ENCODE measurements at places on chromosomes 5 and 9. TPM values are rescaled to one million over a fixed set of nuclear protein-coding genes. Genes with fewer than 3 reads are reported as not detected.

DNA sequence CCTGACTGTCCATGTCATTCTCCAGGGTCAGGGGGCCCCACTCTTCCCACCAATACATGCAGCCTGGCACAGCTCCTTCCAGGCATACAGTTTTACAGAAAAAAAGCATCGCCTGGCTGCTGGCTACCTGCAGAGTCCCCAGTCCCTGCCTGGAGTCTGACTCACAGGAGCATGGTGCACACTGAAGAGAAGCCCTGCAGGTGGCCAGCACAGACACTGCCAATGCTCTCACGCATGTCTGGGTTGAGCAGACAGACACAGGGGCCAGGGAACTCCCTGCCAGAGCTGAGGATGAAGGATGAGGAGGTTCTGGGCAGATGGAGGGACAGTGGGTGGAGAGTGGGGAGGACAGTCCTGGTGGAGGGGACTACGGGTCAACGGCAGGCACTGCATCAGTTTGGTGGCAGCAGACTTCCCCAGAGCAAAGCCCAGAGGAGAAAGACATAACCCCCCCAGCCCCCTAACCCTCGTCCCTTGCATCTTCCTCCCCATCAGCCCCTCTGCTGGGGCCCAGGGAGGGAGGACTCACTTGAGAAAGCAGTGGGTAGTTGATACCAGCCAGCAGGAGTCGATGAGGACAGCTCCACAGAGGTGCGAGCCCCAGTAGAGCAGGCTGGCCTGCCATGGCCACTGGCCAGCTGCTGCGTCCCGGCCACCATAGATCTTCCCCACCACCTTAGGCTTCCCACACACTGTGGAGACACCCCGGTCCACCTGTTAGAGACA lies 72.9 kb upstream of the SPTLC1 start:
- DNase-seq = no peak

MATR3 gene
- 116 TPM for total RNA-seq

DNA sequence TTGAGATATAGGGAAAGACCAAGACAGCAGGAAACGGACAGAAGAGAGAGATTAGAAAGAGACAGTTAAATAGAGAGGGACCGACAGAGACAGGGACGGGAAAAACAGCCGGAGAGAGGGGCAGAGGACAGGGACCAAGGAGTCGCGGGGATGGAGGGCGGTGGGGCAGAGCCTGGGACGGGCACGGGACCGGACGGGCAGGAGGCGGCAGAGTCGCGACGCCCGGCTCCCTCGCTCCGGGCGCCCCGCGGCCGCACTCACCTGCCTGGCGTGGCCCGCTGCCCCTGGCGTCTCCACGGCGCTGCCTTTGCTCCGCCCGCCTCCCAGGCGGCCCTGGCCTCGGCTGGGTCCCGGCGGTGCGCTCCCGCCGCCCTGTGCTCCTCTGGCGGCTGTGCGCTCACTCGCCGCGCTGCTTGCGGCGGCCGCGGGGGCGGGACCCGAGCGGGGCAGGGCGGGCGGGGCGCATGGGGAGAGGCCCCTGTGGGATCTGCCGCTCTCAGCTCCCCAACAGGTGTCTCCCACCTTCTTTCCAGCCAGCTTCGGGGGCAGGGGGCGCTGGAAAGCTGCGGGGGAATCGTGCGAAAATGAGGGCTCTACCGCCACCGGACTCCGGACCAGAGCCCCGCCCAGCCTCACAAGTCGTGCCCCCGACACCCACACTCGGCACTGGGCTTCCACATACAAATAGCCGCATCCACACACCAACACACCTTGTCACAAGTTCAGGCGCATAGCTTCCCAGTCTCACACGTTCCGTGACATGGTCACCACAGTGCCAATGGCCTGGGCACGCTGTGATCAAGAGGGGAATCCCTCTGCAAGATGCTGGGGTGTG lies at the start of gene ARID3C:
ARID3C (minus strand) TSS at position 411 of the 835 bp plus-strand sequence. CDS start 1,052 bp downstream, outside the sequence.
- DNase-seq = no peak

DNA sequence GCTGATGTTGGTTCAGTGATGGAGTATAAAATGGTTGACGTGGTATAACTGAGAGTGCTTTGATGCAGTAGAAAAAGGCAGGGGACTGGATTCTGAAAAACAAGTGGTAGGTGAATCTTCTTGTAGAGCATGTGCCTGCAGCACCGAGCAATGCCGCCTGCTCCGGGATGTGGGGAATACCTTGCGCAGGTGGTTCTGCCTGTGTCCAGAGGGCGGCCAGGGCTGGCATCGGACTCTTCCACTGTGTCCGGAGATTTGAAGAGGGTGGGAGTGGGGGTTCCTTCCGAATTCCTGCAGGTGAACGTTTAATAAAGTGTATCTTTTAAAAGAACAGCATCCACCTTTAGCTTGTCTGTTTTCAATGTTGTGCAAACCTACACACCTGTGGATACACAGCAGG lies 238.0 kb downstream of the FANCC start:
- no peak for DNase-seq

GRCh38 chr5:113507601-113508000 lies 5.9 kb upstream of the YTHDC2 start:
- DNase-seq = no peak

DNA sequence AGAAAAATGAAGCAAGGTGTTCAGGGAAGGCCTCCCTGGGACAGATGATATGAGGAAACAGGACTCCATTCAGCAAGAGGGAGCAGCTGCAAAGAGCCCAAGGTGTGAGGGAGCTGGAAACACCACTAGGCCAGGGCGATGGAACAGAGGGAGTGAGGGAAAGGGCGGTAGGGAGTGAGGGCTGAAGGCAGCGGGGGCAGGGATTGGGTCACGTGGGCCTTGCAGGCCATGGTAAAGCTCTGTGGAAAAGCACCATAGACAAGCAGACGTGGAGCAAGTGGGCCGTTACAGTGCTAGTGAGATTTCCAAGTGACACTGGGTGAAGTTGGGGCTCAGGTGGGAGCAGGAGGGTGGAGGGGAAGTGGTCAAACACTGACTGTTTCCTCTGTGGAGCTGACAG lies 10.8 kb upstream of the PRRC1 start:
- DNase-seq = no peak

- DNase-seq = no peak
Observed at GRCh38 chr9:2228132-2228531, 213.0 kb downstream of the SMARCA2 start.

DNA sequence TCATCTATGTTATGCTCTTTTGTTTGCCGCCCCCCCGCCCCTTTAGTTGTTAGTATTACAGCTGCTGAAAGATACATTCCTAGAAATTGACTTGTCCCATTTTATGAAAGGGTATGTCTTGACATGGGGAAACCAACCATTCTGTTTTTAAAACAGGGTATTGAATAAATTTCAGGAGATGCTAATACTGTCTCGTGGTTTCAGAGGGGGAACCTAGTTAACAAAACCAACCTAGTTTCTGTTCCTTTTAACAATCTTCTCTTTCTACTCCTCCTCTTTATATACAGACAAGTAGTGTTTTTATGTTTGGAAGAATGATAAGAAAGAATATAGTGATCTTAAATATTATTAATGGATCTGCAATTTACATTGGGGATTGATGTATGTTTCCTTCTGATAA lies 3.5 kb downstream of the PIP5K1B start:
- no peak for DNase-seq

TEX48 gene
- total RNA-seq = not detected

TMEM252 gene
- total RNA-seq = not detected

GRCh38 chr5:61298580-61298979 lies 33.5 kb upstream of the ZSWIM6 start:
- no peak for DNase-seq

FLT4 gene
- 11.6 TPM for total RNA-seq

GRCh38 chr9:5718296-5719032 lies 89.6 kb downstream of the RIC1 start:
- no peak for DNase-seq

GRCh38 chr9:128394379-128395168 lies 23.4 kb downstream of the URM1 start:
- no peak for DNase-seq

- no peak for DNase-seq
Observed at GRCh38 chr9:68546596-68547390, 6.1 kb upstream of the TMEM252 start.

- DNase-seq = no peak
Observed at GRCh38 chr5:145982572-145983318, 46.4 kb downstream of the SH3RF2 start.

DNA sequence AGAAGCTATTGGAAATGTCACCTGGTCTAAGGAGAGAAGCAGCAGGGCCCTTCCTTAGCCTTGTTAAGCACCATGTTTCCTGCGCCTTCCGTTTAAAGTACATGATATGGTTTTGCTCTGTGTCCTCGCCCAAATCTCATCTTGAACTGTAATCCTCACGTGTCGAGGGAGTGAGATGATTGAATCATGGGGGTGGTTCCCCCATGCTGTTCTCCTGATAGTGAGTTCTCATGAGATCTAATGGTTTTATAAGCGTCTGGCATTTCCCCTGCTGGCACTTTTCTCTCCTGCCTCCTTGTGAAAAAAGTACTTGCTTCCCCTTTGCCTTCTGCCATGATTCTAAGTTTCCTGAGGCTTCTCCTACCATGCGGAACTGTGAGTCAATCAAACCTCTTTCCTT lies 49.7 kb downstream of the PRDM6 start:
- no peak for DNase-seq

GPR21 gene
- not detected for total RNA-seq

DNA sequence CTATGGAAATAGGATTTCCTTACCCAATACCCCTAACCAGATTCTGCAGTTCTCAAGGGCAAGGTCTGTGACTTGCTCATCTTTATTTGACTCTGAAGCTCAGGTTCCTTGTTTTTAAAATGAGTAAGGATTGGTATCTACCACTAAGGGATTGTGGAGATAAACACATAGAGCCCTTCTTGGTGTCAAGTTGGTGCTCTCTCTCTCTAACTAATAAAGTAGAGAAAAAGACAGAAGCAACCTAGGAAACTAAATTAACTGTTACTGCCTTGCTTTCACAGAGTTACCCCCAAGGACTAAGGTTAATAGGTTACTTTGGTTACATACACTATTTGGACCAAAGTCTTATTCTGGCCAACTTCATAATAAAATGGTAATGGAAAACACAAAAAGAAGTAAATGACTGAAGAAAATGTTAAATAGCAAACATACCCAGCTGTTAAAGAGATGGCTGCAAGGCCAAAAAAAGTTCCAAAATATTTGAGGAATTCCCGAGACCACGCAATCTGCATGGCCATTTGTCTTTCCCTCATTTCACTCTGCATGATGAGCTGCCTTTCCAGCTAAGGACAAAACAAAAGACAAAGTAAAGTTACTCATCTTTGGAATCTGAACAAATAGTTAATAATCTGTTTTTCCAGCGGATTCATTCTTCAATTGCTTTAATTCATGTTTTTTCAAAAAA lies 21.8 kb upstream of the RLN1 start:
- DNase-seq = no peak

GRCh38 chr5:126875303-126875785 lies 98.4 kb downstream of the LMNB1 start:
- no peak for DNase-seq

SPINK1 gene
- total RNA-seq = not detected

DNA sequence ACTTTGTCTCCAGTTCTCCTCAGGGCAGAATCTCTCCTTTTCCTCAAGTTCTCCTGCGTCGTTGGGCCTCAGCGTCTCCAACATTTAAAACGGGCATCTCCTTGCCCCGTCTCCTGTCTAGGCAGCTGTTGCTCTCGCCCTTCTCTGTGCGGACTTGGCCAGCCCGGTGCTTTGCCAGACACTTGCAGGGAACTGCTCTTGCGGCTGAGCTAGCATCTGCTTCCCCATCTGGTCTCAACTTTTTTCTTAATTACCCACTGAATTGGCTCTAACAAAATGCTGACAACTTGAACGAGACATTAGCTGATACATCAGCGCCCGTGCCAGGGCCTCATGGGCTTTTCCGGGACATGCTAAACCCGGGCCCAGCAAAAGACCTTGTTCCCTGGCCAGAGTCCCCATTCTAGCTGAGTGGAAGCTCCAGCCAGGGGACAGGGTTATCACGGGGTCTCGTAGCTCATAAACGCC lies 25.1 kb downstream of the ZNF618 start:
- DNase-seq = no peak

GRCh38 chr5:154794525-154795234 lies 39.5 kb downstream of the LARP1 start:
- no peak for DNase-seq

HSPB3 gene
- total RNA-seq = 0.49 TPM

DNA sequence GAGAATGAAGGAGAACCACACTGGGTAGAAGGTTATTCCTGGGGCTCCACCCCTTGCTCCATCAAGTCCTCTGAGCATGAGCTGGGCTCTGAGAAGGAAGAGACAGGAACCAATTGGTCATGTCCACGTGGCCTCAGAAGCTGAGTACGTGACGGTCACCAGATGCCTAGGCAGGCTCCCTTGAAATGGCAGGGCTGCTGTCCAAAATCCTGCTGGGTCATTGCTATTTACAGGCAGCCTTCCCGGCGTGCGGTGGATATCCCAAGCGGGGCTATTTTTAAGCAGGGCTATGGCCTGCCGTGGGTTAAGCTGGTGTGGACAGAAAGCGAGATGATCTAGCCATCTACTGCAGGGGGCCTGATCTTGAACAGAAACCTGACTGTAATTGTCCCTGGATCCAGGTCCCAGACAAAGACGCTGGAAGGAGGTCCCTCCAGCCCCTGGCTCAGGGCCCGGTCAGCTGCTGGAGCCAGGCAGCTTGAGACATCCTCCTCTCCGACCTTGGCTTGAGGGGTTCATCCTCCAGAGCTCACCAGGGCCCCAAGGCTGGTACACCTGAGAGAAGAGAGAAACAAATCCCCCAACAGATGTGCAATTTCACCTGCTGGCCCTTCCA lies 550 bp upstream of the CKMT2 start:
- DNase-seq = no peak

DNA sequence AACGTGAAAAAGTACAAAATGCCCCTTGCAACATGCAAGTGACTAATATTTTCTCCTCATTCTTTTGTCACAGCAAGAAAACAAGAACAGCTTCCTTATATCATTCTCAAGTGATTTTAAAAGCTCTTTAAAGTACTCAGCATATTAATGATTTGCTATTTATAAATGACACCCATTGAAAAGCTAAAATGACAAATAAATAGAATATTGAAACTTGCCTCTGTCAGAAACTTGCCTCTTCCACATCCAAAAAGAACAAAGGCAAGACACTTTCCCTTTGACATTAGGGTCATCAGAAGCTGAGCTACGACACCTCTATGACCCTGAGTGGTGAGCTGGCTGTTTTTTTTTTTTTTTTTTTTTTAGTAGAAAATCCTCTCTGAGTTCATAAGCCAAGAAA lies 339.6 kb upstream of the ITGA1 start:
- DNase-seq = no peak

DNA sequence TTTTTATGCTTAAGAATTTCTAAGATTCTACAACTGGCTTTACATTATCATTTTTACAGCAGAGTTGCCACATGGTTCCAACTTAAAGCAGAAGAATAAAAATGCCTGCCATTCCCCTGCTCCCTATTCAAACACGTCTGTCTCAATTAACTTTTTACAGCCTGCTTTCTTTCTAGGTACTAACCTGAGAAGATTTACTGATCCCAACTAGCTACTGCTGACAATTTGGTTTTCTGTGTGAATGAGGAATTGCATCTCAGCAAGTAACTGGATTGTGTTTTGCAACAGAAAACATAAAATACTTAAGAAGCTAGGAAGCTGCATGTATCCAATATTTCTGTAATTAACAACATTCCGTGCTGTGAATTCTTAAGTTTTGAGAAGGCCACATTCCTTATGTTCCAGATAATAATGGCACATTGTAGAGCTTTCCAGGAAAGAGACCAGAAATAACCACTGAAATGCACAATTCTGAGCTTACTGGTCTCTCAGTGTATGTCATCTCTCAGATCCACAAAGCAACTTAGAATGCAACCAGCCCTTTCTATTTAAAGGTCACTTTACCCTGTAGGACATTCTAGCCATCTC lies 306.8 kb upstream of the NMUR2 start:
- DNase-seq = no peak

ADAMTSL2 gene
- total RNA-seq = 1.5 TPM

GRCh38 chr9:14296495-14297113 lies 17.3 kb downstream of the NFIB start:
- DNase-seq = no peak
